ENCODE measurements at places on chromosomes 3 and 15.

- no peak for DNase-seq
These were observed 194.4 kb downstream of the PCCB start for GRCh38 chr3:136444581-136444980.

- no peak for DNase-seq
These were observed 7.7 kb downstream of the BCL6 start for GRCh38 chr3:187737368-187738070.

- no peak for DNase-seq
These were observed 326.3 kb downstream of the ARRDC4 start for GRCh38 chr15:98286831-98287230.

DNA sequence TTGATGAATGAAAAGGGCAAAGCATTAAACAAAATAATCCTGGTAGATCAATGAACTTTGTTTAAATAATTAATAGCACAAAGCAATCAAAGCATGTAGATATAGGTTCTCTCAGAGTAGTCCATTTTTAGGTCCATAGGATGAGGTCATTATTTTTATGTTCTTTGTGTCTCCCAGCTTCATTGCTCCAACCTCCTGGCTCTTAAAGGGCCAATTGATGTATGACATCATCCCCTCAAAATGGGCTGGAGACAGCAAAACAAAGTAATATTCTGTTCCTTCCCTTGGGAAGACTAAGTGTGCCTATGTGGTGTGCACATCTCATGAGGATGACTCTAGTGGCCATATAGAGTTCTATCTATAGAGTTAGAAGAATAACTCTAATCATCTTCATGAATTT lies 49.5 kb downstream of the HMG20A start:
- DNase-seq, result no peak

DNA sequence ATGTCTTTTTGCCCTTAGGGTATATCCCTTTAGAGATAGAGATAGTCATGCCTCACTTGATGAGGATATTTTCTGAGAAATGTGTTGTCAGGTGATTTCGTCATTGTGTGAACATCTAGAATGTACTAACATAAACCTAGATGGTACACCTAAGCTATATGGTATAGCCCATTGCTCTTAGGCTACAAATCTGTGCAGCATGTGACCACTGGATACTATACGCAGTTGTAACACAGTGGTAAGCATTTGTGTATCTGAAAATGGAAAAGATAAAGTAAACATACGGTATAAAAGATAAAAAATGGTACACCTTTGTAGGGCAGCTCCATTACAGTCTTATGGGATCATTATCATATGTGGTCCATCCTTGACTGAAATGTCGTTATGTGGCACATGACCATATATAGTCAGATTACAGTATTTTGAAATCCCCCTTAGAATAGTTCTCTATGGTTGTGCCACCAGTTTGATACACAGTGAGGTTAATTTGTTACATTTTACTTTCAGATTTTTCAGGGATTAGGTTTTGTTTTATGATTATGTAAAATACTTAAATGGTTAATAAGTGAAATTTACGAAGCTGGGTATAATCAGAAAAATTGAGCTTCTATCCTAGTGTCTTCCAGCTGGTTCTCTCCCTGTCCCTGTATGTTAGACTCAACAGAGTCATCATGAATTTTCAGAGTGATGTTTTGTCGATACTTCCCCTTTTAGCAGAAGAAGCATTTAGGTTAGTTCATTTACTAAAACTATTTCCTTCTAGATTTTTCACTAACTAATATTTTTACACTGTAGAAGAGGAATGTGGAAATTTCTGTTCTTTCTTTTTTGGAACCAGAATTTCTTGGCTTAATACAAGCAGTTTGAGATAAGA lies 12.8 kb downstream of the SETD5 start:
- DNase-seq, result no peak

- no peak for DNase-seq
These were observed 61.3 kb upstream of the LPP start for GRCh38 chr3:188092648-188093047.

- DNase-seq, result no peak
These were observed 245.1 kb downstream of the ADAMTS17 start for GRCh38 chr15:100096700-100097099.

GRCh38 chr15:70827721-70828120 lies 26.2 kb downstream of the LARP6 start:
- no peak for DNase-seq

- no peak for DNase-seq
These were observed 22.1 kb upstream of the MGLL start for GRCh38 chr3:127844326-127844942.

GRCh38 chr15:57138349-57138788 lies 219.9 kb downstream of the TCF12 start:
- no peak for DNase-seq

DNA sequence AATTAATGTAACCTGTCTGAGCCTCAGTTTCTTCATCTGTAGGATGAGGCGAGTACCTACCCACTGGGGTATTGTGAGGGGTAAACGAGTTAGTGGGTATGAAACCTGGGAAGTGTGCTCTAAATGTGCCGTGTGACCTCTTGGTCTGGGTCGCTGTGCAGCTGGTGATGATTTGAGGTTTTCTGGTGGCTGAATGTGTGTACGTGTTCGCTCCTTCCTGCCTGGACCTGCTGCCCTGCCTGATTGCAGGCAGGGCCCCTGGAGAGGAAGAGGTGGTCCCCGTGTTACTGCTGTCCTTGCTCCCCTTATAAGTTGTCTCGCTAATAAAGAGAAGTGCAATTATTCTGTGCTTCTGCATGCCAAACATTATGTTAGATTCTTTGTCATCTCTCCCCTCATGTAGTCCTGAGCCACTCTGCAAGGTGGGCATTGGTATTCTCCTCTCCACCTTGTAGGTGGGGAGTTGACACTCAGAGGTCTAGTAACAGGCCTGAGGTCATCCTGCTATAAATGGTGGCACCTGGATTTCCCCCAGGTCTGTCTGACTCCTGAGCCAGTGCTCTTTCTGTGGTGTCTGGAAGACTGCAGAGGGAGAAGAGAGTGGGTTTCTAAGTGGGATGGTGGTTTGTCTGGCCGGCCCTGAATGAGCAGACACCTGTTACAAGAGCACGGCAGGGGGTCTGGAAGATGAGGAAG lies 15.7 kb downstream of the PDIA5 start:
- no peak for DNase-seq

DNA sequence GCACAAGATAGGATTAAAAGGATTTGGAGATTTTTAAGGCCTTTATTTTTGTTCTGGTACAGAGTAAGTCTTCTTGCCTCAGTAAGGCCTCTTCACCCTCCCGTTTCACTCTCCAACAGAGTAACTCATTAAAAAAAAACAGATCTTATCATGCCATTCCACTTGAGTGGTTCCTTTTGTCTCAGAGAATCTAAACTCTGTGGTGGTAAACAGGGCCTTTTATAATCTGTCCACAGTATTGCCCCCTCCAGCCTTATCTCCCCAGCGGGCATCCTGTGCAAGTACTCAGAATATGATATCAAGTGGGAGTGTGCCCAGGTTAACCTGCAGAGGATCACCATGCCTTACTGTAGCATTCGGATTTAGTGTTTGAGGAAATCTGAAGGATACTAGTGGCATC lies 20.3 kb upstream of the ATOSA start:
- DNase-seq, result no peak

DNA sequence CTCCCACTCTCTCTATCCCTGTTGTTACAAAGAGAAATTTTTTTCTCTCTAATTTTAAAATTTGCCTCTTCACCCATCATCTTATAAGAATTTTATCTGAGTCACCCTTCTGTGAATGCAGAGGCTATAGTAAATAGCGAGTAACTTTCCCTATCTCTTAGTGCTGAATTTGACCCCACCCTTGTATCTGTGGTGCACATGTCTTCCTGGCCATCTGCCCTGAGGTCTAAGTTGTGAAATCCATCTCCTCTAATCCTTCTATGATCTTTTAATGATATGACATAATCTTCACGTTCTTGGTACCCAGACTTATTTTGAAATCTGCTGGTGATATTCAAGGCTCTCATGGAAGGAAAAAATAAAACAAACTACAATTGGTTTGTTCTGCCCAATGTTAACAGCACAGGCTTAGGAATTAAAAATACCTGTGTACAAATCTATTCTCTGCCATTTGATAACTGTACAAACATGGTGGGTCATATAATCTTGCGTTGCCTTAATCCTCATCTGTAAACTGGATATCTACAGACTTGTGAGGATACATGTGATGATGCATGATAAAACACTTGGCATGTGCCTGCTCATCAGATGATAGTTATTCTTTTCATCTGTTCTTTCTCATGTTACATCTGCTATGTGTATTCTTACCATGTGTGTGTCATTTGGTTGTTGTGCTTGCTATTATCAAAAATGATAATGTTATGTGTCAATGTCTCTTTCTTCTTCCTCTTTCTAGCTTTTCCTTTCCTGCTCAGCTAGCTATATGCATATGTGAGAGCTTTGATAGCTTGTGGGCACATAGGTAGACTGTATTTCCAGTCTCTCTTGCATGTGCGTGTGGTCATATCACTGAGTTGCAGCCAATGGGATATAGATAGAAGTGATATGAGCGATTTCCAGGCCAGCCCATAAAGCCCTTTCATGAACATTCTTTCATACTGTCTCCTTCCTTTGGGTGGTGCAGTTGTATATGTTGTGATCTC lies 13.7 kb upstream of the CCR3 start:
- no peak for DNase-seq

DNA sequence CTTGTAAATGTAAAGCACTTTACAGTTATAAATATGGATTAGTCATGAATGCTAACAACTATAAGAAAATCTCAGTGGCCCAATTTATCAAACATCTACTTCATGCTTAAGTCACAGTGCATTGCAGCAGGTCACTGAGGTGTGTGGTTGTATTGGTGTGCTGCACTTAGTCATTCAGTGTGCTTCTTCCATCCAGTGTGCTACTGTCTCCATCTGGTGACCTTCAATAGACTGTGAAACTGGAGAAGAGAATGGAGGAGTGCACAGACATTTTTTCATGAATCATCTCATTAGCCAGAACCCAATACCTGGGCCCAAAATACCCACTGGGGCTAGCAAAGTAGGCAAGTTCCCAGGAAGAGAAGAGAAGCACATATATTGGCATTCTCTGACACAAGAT lies 199.6 kb downstream of the SHOX2 start:
- DNase-seq, result no peak

DNA sequence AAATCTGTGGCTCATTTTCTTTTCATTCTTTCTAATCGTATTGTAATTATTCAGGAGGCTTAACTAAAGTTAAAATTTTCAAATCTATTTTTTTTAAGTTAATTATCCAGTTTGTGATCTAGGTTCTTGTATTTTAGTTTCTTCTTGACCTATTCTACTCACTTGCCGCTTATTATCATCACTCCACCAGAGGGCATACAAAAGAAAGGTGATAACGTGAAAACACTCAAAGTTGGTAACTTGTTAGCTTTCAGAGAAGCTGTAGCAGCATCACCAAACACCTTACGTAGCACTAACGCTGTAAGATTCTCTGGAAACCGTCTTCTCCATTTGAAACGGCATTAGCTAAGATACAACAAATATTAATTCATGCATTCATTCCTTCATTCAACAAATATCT lies 4.8 kb downstream of the GNB4 start:
- DNase-seq, result no peak

- no peak for DNase-seq
These were observed 49.1 kb upstream of the NEDD4 start for GRCh38 chr15:56042498-56042897.

DNA sequence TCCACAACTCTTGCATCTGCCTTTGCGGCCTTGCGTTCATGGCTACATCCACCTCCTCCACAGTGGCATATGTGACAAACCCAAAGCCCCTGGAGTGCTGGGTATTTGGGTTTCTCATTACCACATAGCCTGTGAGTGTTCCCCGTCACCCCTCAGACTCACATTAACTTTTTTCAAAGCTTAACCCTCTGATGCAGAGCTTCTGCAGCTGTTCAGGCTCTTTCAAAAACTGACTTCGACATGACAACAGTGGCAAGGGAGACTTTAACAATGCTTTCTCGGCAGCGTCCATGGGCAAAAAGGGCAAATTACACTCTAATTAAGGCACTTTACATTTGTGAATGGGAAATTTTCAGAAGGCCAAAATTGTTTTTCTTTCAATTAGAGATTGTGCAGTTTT lies 343.2 kb downstream of the UNC13C start:
- no peak for DNase-seq

- no peak for DNase-seq
These were observed 80.4 kb downstream of the ADAM10 start for GRCh38 chr15:58669108-58669507.

DNA sequence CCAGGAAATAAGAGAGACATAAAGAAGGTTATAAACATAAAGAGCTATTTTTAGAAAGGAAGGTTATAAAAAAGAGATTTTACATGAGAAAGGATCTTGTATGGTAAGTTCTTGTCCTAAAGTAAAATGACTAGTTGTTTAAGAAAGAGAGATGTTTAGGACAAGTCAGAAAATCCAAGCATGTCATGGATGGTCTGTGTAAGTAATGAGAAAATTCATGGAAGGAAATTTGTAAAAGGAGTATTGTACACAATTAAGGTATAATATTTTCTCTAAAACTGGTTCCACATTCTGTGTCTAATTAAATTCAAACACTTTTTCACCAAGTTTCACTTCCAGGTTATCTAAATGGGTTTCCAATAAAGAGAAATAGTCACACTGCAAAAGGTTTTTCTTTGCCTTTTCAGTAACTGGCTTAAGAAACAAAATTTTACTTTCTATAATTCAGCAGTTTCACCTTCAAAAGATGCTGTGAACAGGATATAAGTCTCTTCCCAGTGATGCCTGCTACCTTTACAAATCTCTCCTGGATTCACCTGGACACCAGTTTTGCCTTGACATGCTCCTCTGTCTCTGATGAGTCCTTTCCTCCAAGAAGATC lies 455.7 kb downstream of the ZIC1 start:
- no peak for DNase-seq

- no peak for DNase-seq
These were observed 58.8 kb upstream of the XCR1 start for GRCh38 chr3:46086083-46086437.

DNA sequence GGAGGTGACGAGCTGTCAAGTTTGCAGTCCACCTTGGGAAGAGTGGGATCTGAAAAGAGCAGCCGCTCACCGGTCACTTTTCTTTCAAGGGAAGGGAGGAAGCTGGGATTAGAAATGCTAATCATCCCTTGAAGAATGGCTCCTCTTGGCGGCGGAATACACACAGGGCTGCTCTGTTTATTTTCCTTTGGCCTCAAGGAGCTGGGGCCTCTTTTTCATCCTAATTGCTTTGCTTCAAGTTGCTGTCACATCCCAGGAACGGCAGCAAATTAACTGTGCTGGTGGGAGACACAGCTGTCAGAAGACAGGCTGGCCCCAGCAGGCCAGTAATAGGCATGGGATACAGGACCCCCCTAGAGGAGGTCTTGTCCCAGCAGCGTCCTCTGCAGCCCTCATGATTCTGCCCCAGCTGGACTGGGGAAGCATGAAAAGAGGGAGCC lies 6.7 kb downstream of the KBTBD13 start:
- no peak for DNase-seq

Data from stimulated activated CD8-positive, alpha-beta memory T cell treated with anti-CD3 and anti-CD28 coated beads, Interleukin-7, amount 100 ng/mL, for 1 hour (primary cell).